Central memory CD8-positive, alpha-beta T cell (primary cell): ENCODE measurements at places on chromosomes 12 and 14.

- no peak overlapping the region for H3K4me3 ChIP-seq
- H3K27ac ChIP-seq: no peak overlapping the region
- DNase-seq: no peak
- H3K27me3 ChIP-seq: peaks cover 57% of the 10 kb centered on the region
These were observed 25.5 kb upstream of the GSC start for GRCh38 chr14:94795372-94795771.

DNA sequence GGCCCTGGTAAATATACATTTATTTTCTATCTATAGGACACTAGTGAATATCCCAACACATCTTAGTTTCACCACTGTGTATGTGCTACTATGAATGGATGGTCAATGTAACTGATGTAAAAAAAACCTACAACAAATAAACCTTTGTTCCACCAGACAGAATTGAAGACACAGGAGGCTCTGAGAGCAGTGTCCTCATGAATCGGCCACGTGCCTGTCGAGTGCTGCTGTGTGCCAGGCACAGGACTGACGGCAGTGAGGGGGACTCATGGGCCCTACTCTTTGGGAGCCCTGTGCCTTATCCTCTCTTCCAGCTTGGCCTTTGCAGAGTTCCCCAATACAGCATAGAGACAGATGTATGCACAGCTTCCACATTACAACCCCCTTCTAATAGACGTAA is 18.2 kb downstream of the CINP start:
- no peak overlapping the region for H3K4me3 ChIP-seq
- no peaks in the 10 kb centered on the region for H3K27me3 ChIP-seq
- no peak for DNase-seq
- H3K27ac ChIP-seq: peak overlapping the region; percentile 48
- H3K4me1 ChIP-seq: no peaks in the 10 kb centered on the region

GRCh38 chr14:100568164-100568997 is 18.8 kb downstream of the BEGAIN start:
- H3K4me3 ChIP-seq: peak overlapping the region; percentile 29
- H3K27ac ChIP-seq: no peak overlapping the region
- H3K27me3 ChIP-seq: peaks cover 83% of the 10 kb centered on the region
- H3K4me1 ChIP-seq: peaks cover 15% of the 10 kb centered on the region
- DNase-seq: no peak
- H3K36me3 ChIP-seq: peaks cover 9% of the 10 kb centered on the region

DNA sequence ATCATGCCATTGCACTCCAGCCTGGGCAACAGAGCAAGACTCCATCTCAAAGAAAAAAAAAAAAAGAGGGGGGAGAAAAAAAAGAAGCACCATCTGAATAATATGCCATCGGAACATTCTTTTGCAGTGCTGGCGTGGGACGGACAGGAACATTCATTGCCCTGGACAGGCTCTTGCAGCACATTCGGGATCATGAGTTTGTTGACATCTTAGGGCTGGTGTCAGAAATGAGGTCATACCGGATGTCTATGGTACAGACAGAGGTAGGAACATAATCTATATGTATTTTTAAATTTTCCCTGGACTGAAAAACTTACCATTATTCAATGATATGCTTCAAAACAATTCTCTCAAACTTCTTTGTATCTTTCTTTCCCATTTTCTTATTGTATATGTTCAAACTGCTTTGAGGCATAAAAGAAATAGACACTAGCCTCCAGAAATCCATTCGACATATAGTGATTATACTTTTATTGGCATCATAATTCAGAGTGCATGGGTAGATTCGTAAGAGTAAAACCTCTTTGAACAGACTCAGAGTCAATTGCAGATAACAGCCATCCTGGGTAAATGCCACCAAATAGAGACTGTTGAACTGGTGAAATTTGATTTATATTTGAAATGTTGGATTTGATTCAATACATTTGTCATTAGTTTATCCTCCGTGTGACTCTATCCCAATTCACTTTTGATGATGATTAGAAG is 199.7 kb downstream of the EPS8 start:
- no peak overlapping the region for H3K27ac ChIP-seq
- H3K4me3 ChIP-seq: peak overlapping the region; percentile 64
- peaks cover 10% of the 10 kb centered on the region for H3K4me1 ChIP-seq
- no peak for DNase-seq
- H3K36me3 ChIP-seq: no peaks in the 10 kb centered on the region

DNA sequence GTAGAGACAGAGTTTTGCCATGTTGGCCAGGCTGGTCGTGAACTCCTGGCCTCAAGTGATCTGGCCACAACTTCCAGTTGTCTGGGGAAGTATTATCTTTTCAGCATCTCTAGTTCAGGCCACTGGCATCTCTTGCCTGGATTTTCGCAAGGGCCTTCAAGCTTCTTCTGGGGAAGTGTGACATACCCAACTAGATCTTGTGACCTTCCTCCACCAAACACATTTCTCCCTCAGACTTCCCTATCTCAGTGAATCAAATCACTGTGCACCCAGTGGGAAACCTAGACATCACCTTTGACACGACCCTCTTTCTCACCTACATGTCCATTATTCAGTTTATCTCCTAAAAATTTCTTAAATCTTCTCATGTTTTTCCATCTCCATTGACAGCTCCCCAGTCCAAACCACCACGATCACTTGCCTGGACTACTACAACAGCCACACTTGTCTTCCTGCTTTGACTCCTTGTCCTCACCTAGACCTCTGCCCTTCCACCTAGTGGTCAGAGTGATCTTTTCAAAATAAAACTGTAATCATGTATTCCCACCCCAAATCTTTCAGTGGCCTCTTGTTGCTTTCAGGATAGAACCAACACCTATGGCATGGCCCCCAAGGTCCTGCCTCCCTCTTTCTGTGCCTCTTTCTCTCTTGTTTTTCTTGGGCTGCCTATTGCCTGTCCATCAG is 3.3 kb downstream of the EEF1AKMT3 start:
- H3K27ac ChIP-seq: no peak overlapping the region
- DNase-seq: no peak
- peaks cover 6% of the 10 kb centered on the region for H3K36me3 ChIP-seq
- peaks cover 14% of the 10 kb centered on the region for H3K4me1 ChIP-seq
- no peak overlapping the region for H3K4me3 ChIP-seq
- H3K27me3 ChIP-seq: no peaks in the 10 kb centered on the region

DNA sequence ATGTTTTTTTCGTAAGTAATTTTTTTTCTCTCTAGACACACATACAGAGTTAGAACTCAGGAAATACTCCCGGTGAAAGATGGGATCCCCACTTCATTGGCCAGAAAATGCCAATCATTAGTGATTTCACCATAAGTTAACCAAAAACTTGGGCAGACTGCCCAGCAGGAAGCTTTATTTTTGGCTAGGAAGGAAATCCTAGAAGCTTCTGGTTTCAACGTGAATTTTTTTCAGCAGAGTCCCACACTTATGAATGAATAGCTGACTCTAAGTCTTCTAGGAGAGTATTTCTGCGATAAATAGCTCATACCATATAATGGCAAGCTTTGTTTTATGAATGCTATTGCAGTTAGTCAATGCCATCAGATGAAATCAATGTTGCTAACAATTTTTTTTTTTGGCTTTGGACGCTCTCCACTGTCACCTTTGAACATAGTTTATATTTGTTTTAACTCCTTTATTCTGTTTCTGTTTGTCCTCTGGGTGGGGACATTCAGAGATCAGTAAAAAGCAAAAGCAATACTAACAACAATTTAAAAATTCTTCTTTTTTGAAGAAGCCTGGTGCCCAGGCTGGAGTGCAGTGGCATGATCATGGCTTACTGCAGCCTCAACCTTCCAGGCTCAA is 9.5 kb downstream of the PPP1CC start:
- no peak for DNase-seq
- H3K27me3 ChIP-seq: no peaks in the 10 kb centered on the region
- H3K27ac ChIP-seq: peak overlapping the region; percentile 70
- H3K4me1 ChIP-seq: peaks cover 48% of the 10 kb centered on the region
- peaks cover 54% of the 10 kb centered on the region for H3K36me3 ChIP-seq
- H3K4me3 ChIP-seq: no peak overlapping the region

DNA sequence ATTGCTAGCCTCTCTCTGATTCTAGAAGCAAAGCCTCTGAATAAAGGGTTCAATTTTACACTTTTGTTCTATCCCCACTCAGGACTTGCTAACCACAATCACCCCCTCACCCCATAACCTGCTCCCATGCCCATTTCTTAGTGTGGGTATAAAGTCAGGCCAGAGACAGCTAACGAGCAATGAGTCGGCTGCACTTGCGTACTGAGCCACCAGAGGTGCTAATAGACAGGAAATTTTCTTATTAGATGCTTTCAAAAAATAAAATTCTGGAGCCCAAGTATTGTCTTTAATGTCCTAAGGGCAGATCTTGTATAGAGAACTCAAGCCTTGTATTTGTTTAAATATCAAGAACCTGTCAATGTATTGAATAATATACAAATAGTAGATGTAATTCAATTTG is 256.9 kb downstream of the SYT1 start:
- H3K27ac ChIP-seq: no peak overlapping the region
- no peak overlapping the region for H3K4me3 ChIP-seq
- no peak for DNase-seq
- H3K27me3 ChIP-seq: no peaks in the 10 kb centered on the region
- H3K4me1 ChIP-seq: no peaks in the 10 kb centered on the region

DNA sequence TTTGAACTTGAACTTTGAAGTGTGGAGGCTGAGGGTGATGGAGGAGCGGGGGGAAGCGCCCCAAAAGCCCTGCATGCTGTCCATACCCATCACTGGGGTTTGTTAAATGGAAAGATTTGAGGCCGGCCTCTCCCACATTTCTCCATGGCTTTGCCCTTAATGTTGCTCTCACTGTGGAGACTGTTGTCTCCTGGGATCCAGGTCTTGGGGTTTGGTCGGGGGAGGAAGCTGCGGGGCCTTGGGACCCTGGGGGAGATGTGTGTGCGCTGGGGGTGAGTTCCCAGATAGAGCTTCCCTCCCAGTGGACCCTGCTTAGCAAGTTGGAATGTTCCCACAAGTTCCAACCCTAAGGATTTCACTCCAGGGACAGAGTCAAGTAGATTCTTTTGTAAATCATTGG is 28.0 kb upstream of the LRTM2 start:
- no peaks in the 10 kb centered on the region for H3K27me3 ChIP-seq
- H3K27ac ChIP-seq: no peak overlapping the region
- H3K4me3 ChIP-seq: no peak overlapping the region
- peaks cover 21% of the 10 kb centered on the region for H3K4me1 ChIP-seq
- DNase-seq: no peak
- H3K36me3 ChIP-seq: peaks cover 3% of the 10 kb centered on the region

DNA sequence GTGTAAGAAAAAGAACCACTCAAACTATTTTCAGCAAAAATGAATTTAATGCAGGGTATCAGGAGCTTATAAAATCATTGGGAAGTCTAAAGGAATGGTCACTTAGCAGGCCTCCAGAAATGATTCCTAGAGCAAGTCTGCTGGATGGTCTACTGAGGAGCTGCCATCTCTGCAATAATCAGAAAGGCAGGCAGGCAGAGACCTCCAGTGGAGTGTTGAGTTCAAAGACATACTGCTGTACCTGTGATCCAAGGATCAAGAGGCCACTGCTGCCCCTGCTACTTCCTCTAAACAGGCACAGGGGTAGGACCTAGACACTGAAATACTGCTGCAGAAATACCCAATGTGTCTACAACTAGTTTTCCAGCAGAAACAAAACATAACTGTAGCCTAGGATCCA is 14.5 kb upstream of the KICS2 start:
- no peaks in the 10 kb centered on the region for H3K4me1 ChIP-seq
- H3K4me3 ChIP-seq: no peak overlapping the region
- DNase-seq: no peak
- H3K27ac ChIP-seq: no peak overlapping the region
- H3K36me3 ChIP-seq: no peaks in the 10 kb centered on the region
- H3K27me3 ChIP-seq: peaks cover 29% of the 10 kb centered on the region

DNA sequence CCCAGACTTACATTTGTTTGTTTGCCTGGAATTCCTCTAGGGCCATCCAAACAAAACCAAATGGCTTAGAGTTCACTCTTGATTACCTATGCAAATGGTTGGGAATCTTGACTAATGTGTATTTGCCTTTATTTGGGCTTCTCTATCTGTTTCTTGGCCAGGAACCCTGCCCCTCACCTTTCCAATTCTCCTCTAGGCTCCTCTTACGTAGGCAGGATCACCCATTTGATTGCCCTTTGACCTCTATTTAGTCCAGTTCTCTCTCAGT is 123.0 kb upstream of the DYRK2 start:
- no peak for DNase-seq
- no peaks in the 10 kb centered on the region for H3K27me3 ChIP-seq
- no peak overlapping the region for H3K27ac ChIP-seq
- peaks cover 19% of the 10 kb centered on the region for H3K4me1 ChIP-seq

DNA sequence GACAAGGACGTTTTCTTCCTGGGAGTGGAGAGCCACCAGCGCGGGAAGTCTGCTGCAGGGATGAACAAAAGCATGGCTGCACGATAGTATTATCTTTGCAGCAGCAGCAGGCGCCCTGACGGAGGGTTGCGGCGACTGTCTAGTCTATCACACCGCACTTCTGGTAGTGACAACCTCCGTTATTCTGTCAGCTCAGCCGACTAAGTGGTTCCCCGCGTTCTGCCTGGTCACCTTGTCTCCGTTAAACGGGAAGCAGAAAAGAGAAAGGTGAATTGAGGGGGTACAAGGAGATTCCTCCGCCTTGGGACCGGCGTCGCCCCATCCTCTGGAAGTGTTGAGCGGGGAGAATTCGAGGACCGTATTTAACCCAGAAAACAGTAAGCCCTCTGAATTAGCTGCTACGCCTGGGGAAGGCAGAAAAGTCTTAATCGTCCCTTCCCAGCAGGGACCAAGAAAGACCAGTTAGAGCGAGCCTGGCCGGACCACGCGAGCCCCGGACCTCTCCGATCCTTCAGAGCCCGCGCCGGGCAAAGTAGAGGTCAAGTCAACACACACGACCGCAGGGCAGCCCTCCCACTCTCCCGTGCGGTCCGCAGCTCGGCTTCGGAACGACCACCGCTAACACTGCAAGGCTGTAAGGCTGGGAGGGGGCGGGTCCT is 536 bp upstream of the DAAM1 start:
- peak overlapping the region; percentile 94 for H3K4me3 ChIP-seq
- H3K4me1 ChIP-seq: peaks cover 28% of the 10 kb centered on the region
- peak; percentile 40 for DNase-seq
- peak overlapping the region; percentile 89 for H3K27ac ChIP-seq

DNA sequence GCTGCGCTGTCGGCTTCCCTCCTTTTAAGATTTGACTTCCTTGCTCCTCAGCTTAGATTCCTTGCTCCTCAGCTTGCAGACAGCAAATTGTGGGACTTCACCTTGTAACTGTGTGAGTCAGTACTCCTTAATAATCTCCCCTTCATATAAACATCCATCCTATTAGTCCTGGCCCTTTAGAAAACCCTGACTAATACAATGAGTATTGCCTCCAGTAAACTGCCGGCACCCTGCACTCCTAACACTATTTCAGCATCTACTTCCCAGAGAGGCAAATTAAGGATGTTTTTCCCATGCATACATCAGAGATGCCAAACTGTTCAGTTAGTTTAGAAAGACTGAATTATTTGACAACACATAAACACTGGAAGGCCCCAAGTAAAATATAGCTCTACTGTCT is 611.3 kb upstream of the TMEM132C start:
- no peaks in the 10 kb centered on the region for H3K4me1 ChIP-seq
- no peaks in the 10 kb centered on the region for H3K27me3 ChIP-seq
- H3K36me3 ChIP-seq: no peaks in the 10 kb centered on the region
- no peak overlapping the region for H3K27ac ChIP-seq
- H3K4me3 ChIP-seq: no peak overlapping the region
- no peak for DNase-seq

- no peak overlapping the region for H3K4me3 ChIP-seq
- no peaks in the 10 kb centered on the region for H3K27me3 ChIP-seq
- H3K36me3 ChIP-seq: no peaks in the 10 kb centered on the region
- no peak overlapping the region for H3K27ac ChIP-seq
These were observed 20.4 kb upstream of the DIO2 start for GRCh38 chr14:80231702-80232101.

GRCh38 chr14:51652168-51653078 is 713 bp downstream of the FRMD6 start:
- H3K36me3 ChIP-seq: peaks cover 5% of the 10 kb centered on the region
- H3K27me3 ChIP-seq: peaks cover 42% of the 10 kb centered on the region
- no peak overlapping the region for H3K27ac ChIP-seq
- peak overlapping the region; percentile 71 for H3K4me3 ChIP-seq
- peak; percentile 15 for DNase-seq
- peaks cover 11% of the 10 kb centered on the region for H3K4me1 ChIP-seq
